Suprapubic skin (tissue), 4 donors: ENCODE measurements at places on chromosomes 6 and 20.

DNA sequence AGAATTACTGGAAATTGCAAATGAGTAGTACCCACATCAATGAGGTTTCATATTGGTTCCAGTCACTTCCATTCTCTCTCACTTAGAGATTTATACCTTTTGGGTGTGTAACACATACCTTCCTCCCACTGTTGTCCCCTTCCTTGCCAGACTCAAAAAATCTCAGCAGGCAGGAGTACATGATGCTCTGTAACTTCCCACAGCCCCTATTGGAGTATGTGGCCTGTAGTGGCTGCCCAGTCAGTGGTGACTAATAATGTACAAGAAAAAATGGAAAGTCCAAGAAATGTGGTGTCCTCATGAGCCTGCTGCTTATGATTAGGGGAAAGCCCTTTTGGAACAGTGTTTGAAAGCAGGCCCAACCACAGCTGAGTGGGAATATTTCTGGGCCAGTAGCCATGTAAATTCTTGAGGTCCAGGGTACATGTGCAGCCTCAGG is 312.0 kb downstream of the ZFAND3 start:
- no peaks in the 10 kb centered on the region for H3K4me1 ChIP-seq
- H3K36me3 ChIP-seq: no peaks in the 10 kb centered on the region
- DNase-seq: no peak
- no peaks in the 10 kb centered on the region for H3K27me3 ChIP-seq

GRCh38 chr6:134183844-134184243 is 131.4 kb upstream of the SLC2A12 start:
- H3K4me1 ChIP-seq: no peaks in the 10 kb centered on the region
- no peak for DNase-seq
- no peak overlapping the region for H3K4me3 ChIP-seq
- no peaks in the 10 kb centered on the region for H3K27me3 ChIP-seq
- no peak overlapping the region for H3K27ac ChIP-seq
- no peaks in the 10 kb centered on the region for H3K36me3 ChIP-seq

GRCh38 chr6:46983007-46983411 is 59.1 kb downstream of the ADGRF1 start:
- H3K4me1 ChIP-seq: peaks cover 5% of the 10 kb centered on the region
- H3K36me3 ChIP-seq: no peaks in the 10 kb centered on the region
- no peaks in the 10 kb centered on the region for H3K27me3 ChIP-seq
- DNase-seq: no peak

- H3K36me3 ChIP-seq: peaks cover 58% of the 10 kb centered on the region
- no peaks in the 10 kb centered on the region for H3K27me3 ChIP-seq
- H3K4me3 ChIP-seq: no peak overlapping the region
- peaks cover 37% of the 10 kb centered on the region for H3K4me1 ChIP-seq
- H3K27ac ChIP-seq: peak overlapping the region; percentile 33
- no peak for DNase-seq
Measured at GRCh38 chr20:63890201-63890576, 4.7 kb upstream of the DNAJC5 start.

GRCh38 chr20:8790442-8791074 is 278.3 kb upstream of the PLCB4 start:
- no peak overlapping the region for H3K27ac ChIP-seq
- H3K4me3 ChIP-seq: no peak overlapping the region
- no peak for DNase-seq
- H3K4me1 ChIP-seq: no peaks in the 10 kb centered on the region
- H3K27me3 ChIP-seq: no peaks in the 10 kb centered on the region

DNA sequence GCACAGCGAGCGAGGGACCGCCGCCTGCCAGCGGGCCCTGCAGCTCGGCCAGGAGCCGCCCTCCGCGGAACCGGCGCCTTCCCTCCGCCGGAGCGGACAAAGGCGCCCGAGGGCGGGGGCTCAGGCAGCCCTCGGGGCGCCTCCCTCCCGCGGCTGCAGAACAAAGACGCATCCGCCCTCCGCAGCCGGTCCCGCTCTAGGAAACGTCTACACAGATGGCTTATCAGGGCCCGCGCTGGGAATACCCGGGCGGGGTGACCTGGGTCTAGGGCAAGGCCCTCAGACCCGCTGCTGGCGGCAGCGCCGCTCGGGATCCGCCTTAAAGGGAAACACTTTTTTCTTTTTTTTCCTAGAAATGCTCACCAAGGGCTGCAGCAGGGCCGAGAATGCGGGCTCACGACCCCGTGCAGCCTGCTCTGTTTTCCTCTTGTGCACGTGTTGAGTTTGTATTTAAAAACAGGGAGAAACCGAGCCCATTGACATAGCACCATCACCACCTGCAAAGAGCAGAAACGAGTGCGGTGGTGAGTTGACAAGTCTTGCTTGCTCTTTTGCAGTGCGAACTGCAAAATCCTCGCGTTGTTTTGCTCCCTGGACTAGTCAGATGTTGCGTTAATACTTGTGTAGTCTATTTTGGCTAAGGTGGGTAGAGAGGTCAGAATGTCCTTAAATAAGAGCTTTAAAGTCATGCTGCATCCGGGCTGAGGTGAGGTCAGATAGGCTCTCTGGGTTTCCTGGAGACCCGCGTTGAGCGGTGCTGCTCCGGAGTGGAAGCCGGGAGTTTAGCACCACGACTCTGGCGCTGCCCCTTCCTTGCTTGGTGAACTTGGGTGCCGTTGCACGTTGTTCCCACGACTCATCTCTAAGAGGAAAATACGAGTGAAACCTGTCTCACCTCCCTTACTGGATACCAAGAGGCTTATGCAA is 1.1 kb upstream of the RPS6KA2 start:
- H3K36me3 ChIP-seq: no peaks in the 10 kb centered on the region
- DNase-seq: peak; percentile 88
- H3K27me3 ChIP-seq: peaks cover 7% of the 10 kb centered on the region
- H3K27ac ChIP-seq: peak overlapping the region; percentile 93
- H3K4me3 ChIP-seq: peak overlapping the region; percentile 88
- peaks cover 31% of the 10 kb centered on the region for H3K4me1 ChIP-seq

GRCh38 chr20:9110916-9111432 is 42.1 kb downstream of the PLCB4 start:
- H3K27ac ChIP-seq: no peak overlapping the region
- peaks cover 11% of the 10 kb centered on the region for H3K4me1 ChIP-seq
- H3K27me3 ChIP-seq: no peaks in the 10 kb centered on the region
- no peak overlapping the region for H3K4me3 ChIP-seq

DNA sequence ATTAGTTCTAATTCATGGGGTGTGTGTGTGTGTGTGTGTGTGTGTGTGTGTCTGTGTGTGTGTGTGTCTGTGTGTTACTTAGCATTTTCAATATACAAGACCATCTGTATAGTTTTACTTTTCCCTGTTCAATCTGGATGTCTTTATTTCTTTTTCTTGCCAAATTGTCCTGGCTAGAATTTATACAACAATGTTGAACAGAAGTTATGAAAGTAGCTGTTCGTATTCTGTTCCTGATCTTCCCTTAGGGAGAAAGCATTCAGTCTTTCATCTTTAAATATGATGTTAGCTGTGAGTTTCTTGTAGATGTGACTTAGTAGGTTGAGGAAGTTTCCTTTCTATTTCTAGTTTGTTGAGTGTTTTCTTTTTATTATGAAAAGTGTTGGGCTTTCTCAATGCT is 334.7 kb upstream of the RNF24 start:
- no peak overlapping the region for H3K4me3 ChIP-seq
- no peaks in the 10 kb centered on the region for H3K4me1 ChIP-seq
- no peak overlapping the region for H3K27ac ChIP-seq
- H3K27me3 ChIP-seq: no peaks in the 10 kb centered on the region
- H3K36me3 ChIP-seq: no peaks in the 10 kb centered on the region
- no peak for DNase-seq

GRCh38 chr20:61480158-61480825 is 228.2 kb downstream of the CDH4 start:
- no peak overlapping the region for H3K27ac ChIP-seq
- no peaks in the 10 kb centered on the region for H3K4me1 ChIP-seq
- peak; percentile 74 for DNase-seq
- peaks cover 10% of the 10 kb centered on the region for H3K27me3 ChIP-seq

DNA sequence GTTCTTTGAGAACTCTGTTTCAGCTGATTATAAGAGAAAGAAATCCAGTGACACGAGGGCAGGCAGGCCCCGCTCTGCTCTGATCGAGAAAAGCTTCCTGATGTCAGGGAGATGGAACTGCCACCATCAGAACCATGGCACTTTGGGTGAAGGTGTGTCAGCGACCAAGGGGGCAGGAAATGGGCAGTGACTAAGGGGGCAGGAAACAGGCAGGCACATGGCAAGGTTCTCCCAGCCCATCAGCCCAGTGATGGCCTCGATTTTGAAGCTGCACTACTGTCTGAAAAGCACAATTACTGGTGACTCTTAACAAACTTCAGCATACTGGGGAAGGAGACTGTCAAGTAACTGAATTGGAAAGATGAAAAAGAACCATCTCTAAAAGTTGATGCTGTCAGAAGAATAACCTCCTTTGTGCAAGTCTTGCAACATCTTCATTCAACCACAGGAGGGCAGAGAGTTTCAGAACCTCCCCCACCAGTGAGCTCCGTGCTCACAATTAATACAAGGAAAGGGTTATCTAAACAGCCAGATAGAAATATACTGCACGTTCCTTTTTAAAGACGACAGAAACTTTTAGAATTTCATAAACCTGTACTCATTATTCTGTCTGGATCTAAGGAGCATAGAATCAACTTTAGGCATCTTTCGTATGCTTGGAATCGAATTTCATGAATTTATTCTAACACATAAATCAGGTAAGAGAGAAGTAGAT is 39.1 kb downstream of the TMX4 start:
- no peaks in the 10 kb centered on the region for H3K4me1 ChIP-seq
- DNase-seq: no peak
- no peak overlapping the region for H3K4me3 ChIP-seq

DNA sequence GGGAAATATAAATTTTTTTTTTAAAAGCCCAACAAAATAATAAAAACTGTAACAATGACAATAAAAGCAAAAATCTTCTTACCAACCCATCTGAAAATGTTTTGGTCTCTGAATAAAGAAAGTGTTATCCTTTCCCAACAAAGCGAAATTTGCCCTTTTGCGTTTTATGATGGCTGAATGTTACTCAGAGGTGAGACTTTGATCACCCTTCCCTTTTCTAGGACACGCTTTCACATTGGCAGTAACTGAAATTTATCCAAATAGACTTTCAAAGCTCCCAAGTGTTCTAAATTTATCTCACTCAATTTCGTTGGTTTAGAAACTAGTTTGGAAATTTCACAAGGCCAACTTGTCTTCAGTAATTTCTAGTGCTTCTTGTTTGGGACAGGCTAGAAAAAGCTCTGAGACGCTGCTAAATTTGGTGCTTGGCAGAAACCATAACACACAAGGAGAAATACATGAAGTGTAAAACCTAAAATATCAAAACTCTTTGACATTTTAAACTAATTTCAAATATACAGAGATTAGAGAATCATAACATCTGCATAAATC is 354.5 kb upstream of the CITED2 start:
- no peak overlapping the region for H3K27ac ChIP-seq
- no peaks in the 10 kb centered on the region for H3K27me3 ChIP-seq
- H3K4me3 ChIP-seq: no peak overlapping the region
- no peak for DNase-seq

DNA sequence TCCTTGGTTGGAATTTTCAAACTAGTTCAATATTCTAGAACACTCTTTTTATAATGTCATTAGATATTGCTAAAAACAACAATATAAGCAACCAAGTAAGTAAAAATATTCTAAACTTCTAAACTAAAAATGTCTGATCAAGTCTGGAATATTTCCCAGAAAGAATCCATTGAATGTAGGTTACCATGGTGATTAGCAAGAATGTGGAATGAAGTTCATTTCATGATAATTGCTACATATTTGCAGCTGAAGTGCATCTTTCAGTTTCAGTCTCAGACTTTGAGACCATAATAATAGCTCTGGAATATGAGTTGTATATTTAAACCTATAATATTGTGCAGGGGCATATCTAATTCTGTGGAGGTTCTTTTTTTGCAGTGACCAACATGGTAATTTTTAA is 61.0 kb upstream of the NKAIN2 start:
- H3K4me1 ChIP-seq: no peaks in the 10 kb centered on the region
- H3K36me3 ChIP-seq: no peaks in the 10 kb centered on the region
- H3K27ac ChIP-seq: no peak overlapping the region
- no peaks in the 10 kb centered on the region for H3K27me3 ChIP-seq
- DNase-seq: no peak
- no peak overlapping the region for H3K4me3 ChIP-seq

- peaks cover 38% of the 10 kb centered on the region for H3K4me1 ChIP-seq
- H3K4me3 ChIP-seq: no peak overlapping the region
- H3K27ac ChIP-seq: no peak overlapping the region
- no peak for DNase-seq
- peaks cover 85% of the 10 kb centered on the region for H3K27me3 ChIP-seq
Measured at GRCh38 chr6:165665384-165665672, 2.3 kb upstream of the PDE10A start.

DNA sequence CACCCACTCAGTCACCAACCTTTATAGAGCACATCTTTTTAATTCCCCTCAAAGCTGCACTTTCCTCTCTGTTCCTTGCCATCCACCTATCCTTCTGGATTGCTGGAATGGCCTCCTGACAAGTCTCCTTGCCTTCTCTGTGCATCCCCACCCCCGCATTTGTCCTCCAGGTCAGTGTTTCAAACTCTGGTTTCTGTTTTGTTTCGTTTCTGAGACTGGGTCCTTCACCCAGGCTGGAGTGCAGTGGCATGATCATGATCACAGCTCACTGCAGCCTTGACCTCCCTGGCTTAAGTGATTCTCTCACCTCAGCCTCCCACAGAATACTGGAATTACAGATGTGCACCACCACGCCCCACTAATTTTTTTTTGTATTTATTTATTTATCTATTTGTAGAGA is 96.2 kb downstream of the PLCB1 start:
- H3K4me1 ChIP-seq: no peaks in the 10 kb centered on the region
- no peak overlapping the region for H3K27ac ChIP-seq
- H3K36me3 ChIP-seq: no peaks in the 10 kb centered on the region
- DNase-seq: no peak

GRCh38 chr6:163960128-163960527 is 545.6 kb downstream of the QKI start:
- H3K27ac ChIP-seq: no peak overlapping the region
- no peaks in the 10 kb centered on the region for H3K27me3 ChIP-seq
- H3K36me3 ChIP-seq: no peaks in the 10 kb centered on the region
- peaks cover 19% of the 10 kb centered on the region for H3K4me1 ChIP-seq

GRCh38 chr6:26033085-26033940 is 53.9 kb upstream of the HFE start:
- no peak for DNase-seq
- no peaks in the 10 kb centered on the region for H3K36me3 ChIP-seq
- peak overlapping the region; percentile 87 for H3K27ac ChIP-seq

GRCh38 chr6:87287251-87287650 is 35.1 kb upstream of the SMIM8 start:
- DNase-seq: no peak
- no peaks in the 10 kb centered on the region for H3K36me3 ChIP-seq
- H3K27ac ChIP-seq: no peak overlapping the region
- no peaks in the 10 kb centered on the region for H3K27me3 ChIP-seq
- no peak overlapping the region for H3K4me3 ChIP-seq
- H3K4me1 ChIP-seq: no peaks in the 10 kb centered on the region

- H3K27ac ChIP-seq: no peak overlapping the region
- DNase-seq: no peak
- peaks cover 6% of the 10 kb centered on the region for H3K4me1 ChIP-seq
- no peak overlapping the region for H3K4me3 ChIP-seq
Measured at GRCh38 chr6:111631903-111632460, 26.3 kb upstream of the TRAF3IP2 start.

GRCh38 chr6:141653590-141653989 is 479.1 kb upstream of the GJE1 start:
- H3K4me3 ChIP-seq: no peak overlapping the region
- H3K27ac ChIP-seq: no peak overlapping the region
